GM12878 (cell line): ENCODE measurements at places on chromosomes 4 and X. TPM values are rescaled to one million over a fixed set of nuclear protein-coding genes. Genes with fewer than 3 reads are reported as not detected.

DNA sequence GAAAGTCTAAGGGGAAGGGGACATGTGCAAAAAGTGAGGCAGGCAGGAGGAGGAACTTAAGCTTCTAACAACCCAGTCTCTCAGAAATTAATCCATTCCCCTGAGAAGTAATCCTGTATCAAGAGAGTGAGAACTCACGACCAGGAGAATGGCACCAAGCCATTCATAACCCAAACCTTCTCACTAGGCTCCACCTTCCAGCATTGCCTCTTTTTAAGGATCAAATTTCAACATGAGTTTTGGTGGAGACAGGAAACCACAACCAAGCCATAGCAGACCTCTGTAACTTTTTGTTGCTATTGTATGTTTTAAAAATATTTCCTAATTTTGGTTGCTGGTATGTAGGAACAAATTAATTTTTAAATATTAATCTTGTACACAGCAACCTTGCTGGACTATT, 32.8 kb downstream of the PASD1 start:
- no peak for DNase-seq

- no peak for DNase-seq
Measured at GRCh38 chrX:136662104-136662503, 14.1 kb downstream of the CD40LG start.

DNA sequence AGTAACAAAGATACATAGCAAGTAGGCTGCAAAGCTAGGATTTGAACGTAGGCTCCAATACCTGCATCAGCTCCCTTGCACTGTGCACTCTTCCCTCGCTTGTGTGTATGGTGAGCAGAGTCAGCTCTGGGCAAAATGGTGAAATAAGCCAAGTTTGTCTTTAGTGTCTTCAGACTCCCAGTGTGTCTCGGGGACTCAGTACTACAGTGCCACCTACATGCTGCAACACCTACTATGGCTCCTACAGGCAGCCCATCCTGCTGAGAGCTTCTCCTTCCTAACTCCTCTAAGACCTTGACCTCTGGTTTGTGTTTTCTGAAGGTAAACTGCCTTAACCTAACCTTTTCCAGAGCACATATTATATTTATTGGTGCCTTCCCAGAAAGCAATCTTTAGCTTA, 42.5 kb downstream of the RTL9 start:
- DNase-seq: no peak

GRCh38 chr4:56130606-56131155, 181.9 kb downstream of the CEP135 start:
- DNase-seq: no peak

DNA sequence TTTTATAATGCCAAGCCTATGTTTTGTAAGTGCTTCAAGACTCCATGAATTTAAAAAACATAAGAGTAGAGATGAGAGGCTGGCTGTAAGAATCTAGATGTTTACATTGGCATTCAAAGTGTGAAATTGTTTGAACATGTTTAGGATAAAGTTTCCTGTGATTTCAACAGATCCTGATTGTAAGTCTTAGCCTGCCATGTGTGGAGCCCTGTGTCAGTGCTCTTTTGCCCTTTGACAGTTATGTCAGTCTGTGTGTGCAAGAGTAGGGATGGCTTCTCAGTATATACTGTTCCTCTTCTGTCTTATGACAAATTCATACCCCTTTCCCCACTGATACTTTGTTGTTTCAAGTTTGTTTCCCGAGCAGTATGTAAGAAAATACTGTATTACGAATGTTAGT, 68.2 kb downstream of the USP9X start:
- DNase-seq: no peak

GRCh38 chr4:25953740-25954139, 39.7 kb downstream of the SMIM20 start:
- no peak for DNase-seq

- no peak for DNase-seq
Measured at GRCh38 chr4:4859325-4859798, at the start of gene MSX1. Gene MSX1 (plus strand): TSS chr4:4859665. CDS start chr4:4859900, 235 bp downstream.

DNA sequence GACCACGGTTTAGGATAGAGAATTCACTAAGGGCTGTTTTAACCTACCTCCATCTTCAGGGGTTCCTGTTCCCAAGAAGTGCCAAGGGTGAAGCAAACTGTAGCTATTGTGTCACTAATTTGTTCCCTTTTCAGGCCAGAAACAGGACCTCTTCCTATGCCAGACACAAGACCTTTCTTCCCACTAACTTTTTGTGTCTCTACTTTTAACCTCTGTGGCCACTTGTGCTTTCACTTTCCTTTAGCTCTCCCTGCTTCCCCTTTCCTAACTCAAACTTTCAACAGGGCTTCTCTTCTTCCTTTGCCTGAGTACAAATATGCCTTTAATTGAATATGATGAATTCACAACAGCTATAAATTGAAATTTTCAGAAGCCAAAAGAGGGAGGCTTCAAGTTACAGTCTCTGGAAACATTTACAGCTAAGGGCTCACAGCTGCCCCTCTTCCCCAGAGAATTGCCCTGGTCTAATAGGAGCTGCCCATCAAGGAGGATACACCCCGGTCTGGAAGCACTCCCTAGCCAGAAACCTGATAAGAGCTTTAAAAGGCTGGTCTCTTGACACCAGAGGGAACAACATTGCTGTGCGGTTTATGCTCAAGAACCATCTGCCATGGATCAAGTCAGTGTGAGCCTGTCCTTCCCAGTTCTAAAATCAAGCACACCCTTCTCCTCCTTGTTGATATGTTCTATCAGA, 61.7 kb upstream of the PLS3 start:
- no peak for DNase-seq

GRCh38 chr4:30117433-30117832, 602.7 kb upstream of the PCDH7 start:
- DNase-seq: no peak

- no peak for DNase-seq
Measured at GRCh38 chr4:174420316-174420715, 102.0 kb downstream of the HPGD start.

- DNase-seq: no peak
Measured at GRCh38 chr4:8401665-8402064, 38.9 kb downstream of the ACOX3 start.

Gene MAGEB2
- not detected in 2 replicates for total RNA-seq

Gene GPRIN3
- 0.03 and 0.05 TPM in 2 replicates for total RNA-seq

DNA sequence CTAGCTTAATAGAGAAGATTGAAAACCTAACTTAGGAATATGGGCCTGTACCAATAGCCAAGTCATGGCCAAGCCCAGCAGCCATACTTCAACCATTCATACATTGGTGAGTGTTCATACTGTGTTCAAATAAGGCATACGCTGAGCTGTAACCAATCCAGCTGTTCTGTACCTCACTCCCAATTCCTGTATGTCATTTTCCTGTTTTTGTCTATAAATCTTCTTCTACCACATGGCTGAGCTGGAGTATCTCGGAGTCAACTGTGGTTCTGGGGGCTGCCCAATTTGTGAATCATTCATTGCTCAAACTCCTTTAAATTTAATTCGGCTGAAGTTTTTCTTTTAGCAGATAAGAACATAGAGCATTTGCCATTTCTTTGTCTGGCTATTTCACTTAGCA, 195.3 kb upstream of the ANKRD50 start:
- DNase-seq: no peak

Gene ASMT
- total RNA-seq: not detected in 2 replicates

Gene IL2
- 0.66 and 1.2 TPM in 2 replicates for total RNA-seq

Gene HPGD
- 0.08 and 0.41 TPM in 2 replicates for total RNA-seq

- DNase-seq: no peak
Measured at GRCh38 chr4:181982856-181983255, 260.3 kb upstream of the TENM3 start.

DNA sequence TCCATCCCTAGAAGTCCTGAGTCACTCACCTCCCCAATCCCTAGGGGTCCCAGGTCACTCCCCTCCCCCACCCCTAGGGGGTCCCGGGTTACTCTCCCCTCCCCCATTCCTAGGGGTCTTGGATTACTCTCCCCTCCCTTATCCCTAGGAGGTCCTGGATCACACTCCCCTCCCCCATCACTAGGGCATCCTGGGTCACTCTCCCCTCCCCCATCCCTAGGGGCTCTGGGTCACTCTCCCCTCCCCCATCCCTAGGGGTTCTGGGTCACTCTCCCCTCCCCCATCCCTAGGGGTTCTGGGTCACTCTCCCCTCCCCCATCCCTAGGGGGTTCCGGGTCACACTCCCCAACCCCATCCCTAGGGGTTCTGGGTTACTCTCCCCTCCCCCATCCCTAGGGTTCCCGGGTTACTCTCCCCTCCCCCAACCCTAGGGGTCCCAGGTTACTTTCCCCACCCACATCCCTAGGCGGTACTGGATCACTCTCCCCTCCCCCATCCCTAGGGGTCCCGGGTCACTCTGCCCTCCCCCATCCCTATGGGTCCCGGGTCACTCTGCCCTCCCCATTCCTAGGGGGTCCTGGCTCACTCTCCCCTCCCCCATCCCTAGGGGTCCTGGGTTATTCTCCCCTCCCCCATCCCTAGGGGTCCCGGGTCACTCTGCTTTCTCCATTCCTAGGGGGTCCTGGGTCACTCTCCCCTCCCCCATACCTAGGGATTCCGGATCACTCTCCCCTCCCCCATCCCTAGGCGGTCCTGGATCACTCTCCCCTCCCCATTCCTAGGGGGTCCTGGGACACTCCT, 2.1 kb downstream of the ASMTL start:
- no peak for DNase-seq

- no peak for DNase-seq
Measured at GRCh38 chr4:86178211-86178610, 181.6 kb downstream of the MAPK10 start.

Gene MAPK10
- total RNA-seq: 1.5 and 2.5 TPM in 2 replicates

- DNase-seq: no peak
Measured at GRCh38 chr4:31246856-31247255, 526.7 kb downstream of the PCDH7 start.

- DNase-seq: no peak
Measured at GRCh38 chrX:31128855-31129254, 57.0 kb upstream of the FTHL17 start.

DNA sequence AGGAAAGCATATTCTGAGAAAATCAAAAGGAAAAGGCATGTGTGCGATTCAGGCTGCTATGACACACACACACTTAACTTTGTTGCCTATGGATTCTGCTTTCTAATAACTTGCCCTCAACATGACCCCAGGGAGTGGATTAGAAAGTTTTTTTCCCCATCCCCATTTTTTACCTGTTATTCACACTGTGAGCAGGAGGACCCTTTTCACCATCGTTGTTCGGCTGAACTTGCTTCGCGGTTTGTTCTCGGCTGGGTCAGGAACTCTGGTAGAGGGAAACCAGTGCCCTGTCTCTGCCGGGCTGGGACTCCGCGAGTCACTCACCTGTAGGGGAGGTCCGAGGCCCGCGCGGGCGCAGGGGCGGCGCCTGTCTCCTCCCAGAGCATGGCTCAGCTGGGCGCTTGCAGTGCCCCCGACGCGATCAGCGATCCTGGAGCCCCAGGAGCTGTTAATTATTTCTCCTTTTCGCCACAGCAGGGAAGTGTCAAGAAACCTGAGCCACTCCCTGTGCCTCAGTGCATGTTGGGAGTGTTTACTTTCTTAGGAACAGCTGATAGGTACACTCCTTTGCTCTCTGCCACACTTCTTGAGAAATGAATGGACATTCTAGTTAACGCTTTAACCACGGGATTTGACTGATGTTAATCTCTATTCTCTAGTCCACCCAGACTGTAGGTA, at the start of gene RASSF6:
Gene RASSF6 (minus strand): TSS at position 322 of the 678 bp plus-strand sequence. CDS start 8,641 bp downstream, outside the sequence.
- DNase-seq: no peak

DNA sequence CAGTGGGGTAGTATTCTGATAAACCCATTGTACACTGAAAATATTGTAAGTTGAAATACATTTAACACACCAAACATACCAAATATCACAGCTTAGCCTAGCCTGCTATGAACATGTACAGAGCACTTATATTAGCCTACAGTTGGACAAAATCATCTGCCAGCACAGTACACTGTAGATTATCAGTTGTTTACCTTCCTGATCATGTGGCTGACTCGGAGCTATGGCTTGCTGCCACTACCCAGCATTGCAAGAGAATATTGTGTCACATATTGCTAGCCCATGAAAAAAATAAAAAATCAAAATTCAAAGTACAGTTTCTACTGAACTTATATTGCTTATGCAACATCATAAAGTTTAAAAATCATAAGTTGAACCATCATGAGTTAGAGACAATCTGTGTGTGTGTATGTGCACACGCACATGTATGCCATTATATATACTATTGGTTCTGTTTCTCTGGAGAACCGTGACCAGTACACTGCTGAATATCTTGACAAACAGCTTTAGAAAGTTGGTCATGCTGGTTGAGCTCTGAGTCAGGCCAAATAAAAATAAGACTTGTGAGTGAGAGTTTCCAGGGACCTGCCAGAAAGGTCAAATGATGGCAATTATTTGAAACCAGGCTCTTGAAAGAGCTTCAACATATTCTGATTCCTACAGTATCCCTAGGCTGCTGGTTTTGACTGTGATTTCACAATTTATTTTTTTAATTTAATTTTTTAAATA, 238.5 kb downstream of the PRR32 start:
- DNase-seq: no peak

DNA sequence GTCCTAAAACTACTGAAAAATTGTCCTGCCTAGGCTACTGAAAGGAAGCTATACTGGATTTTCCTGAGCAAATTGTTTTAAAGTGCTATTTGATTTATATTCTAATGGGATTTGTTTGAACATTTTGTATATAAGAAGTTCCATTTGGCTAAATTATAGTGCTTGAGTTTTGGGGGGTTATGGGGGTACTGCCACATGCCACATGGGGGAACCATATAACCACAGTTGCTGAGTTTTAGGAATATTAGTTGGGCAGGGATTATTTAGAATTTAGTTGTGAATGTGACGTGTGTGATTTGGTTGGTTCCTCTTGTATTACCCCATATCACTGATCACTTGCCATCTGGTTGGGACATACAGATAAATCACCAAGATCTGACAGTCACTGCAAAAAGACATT, 224.5 kb upstream of the TAPT1 start:
- no peak for DNase-seq

DNA sequence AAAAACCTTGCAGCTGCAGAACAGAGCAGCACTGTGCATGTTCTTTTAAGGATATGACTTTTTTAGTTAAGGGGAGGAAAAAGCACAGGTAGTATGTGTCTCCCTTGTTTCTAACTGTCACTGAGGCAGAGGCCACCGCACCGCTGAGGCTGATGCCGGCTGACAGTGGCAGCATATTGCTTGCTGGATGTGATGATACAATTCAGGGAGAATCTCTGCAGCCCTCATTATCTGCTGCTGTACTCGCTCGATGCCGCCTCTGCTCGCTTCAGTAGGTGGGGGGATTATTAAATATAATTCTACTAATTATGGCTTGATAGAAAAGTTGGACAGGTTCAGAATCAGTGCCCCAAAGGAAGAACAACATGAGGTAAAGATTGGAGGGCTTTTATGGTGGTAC, 378.8 kb upstream of the NOCT start:
- DNase-seq: no peak

Gene NRK
- 0.08 and 0.15 TPM in 2 replicates for total RNA-seq

GRCh38 chrX:56784666-56785065, 55.6 kb downstream of the NBDY start:
- no peak for DNase-seq

Gene BEND2
- not detected in 2 replicates for total RNA-seq
